ENCODE measurements at places on chromosomes 5 and 9.

DNA sequence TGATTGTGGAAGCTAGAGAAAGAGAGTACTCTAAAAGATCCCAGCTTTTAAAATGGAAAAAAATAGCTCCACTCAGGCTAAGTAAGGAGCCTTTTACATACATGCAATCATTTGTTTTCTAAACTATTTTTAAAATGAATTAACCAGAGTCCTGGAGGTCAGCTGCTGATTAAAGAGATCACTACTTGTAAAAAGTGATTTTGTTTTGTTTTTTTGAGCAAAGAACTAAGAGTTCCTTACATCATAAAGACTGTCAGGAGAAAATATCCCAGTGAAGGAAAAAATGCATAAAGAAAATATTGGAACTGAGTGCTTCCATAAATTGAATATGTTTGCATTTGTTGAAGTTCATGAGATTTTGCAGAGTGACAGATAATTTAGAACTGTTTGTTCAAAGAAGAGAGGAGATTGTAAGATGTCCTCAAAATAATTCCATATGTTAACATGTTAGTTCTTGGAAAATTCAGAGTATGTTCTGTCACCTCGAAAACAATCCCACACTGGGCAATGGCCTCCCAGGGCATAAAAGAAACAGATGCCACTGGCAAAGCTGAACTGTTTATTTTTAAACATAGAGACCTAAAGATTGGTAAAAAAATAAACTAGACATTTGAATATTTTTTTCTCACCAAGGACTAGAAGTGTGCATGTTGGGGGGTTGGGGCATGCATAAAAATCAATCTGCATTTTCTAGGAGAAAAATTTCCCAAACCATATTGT lies 264.7 kb downstream of the NPR3 start:
- no peak for DNase-seq

DNA sequence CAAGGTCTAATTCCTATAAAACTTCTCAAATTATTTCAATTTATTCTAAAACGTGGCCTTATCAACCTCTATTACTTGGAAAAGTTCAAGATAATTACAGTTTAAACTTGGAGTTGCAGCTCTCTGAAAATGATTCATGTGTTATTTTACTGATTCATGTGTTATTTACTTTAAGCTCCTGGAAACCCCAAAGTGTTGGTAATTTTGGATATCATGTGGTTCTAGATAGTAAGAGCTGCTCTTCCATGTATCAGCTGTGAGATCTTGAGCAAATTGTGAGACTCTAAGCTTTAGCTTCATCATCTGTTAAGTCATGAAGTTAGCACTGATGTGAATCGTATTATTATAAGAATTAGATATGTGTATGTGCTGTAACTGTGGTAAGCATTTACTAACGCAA lies 749.2 kb downstream of the TLE4 start:
- DNase-seq: no peak

DNA sequence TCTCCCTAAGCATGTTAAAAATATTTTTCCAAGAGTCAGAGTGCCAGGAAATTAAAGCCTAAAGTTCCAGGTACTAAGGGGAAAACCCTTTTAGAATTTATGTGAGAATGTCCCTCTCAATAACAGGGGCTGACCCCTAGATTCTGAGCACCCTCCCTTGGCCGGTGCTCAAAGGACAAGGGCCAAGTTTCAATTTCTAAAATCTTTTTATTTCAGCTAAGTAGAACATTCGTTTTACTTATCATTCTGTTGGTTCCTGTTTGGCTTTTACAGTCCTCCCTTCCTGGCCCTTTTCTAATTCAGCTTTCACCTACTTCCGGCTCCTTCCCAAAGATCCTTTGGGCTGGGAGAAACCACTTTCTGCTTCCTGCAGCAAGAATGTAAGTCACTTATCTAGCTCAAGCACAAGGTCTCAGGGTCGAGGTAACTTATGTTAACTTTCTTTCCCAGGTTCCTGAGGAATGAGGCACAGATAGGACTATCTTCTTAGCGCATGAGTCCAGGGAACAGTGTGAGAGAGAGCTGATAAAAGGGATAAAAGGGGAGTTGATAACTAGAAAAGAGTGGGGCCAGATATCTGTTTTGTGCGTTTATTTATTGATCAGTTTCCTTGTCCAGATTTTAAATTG lies 34.6 kb upstream of the F2RL2 start:
- no peak for DNase-seq

- DNase-seq: no peak
These were observed 3.3 kb upstream of the IRX1 start for GRCh38 chr5:3592298-3592697.

DNA sequence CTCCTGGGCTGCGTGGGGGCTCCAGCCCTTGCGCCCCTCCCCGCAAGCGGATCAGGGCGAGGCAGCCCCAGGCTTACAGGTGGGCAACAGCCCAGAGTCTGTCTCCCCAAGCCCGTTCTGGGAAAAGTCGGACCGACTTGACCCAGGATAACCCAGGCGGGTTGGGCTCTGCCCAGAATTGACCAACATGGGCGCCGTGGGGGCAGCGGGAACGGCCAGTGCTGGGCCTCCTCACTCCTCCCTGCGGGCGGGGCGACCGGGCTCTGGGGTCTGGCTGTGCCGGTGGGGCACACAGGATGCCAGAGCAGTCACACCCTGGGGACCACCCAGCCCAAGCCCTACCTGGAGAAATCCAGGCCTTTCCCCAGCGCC lies 15.3 kb upstream of the SYNPO start:
- DNase-seq: no peak

GRCh38 chr5:110840347-110840960 lies 101.6 kb downstream of the SLC25A46 start:
- DNase-seq: no peak

- DNase-seq: no peak
These were observed 16.9 kb upstream of the TMEM250 start for GRCh38 chr9:136135326-136136126.

GRCh38 chr5:29276371-29276770 lies 1917.1 kb upstream of the CDH6 start:
- DNase-seq: no peak

GRCh38 chr9:76646249-76646648 lies 118.0 kb upstream of the PCA3 start:
- DNase-seq: no peak

DNA sequence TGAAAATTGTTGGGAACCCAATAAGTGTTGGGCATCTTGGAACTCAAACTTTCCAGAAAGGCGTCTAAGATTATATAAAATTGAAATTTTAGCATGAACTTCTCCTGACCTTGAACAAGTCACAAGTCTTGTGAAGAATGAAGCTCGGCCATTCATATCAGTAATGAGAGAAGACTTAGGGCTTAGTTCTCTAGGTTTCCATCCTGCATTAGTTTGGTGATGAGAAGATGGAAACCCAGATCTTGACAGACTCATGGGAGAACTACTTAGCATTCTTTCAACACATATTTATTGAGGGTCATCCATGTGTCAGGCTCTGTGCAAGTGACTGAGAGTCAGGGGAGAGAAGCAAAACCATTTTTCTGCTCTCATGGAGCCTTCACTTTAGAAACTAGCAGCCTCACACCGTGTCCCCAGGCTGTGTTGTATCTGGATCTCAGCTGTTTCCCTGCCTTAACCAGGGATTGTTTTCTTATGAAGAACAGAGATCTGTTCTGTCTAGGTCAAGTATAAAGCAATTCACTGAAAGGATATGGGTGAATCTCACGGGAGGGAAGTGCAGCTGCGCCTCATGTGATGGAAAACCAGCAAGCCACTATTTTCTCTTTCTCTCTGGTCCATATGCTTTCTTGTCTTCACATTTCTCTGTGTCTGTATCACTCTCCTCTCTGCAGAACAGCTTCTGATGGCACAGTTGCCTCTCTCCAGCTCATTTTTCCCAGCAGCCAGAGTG lies 3.4 kb downstream of the GARNL3 start:
- DNase-seq: no peak

DNA sequence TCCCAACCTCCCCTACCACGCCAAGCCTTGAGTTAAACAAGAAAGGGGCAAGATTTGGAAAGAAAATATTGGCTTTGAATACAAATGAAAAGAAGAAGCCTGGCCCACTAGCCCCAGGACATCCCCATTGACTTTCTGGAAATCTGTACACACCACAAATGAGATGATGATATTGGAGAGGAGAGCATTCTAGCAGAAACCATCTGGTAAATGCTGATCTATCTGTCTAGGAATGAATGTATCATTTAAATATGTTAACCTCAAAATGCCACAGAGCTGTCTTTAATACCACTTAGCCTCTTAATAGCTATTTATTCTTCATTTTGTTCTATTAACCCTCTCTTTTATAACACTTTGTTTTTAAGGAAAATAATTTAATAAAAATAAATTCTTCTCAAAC lies 270.2 kb upstream of the PDE4D start:
- DNase-seq: no peak

- no peak for DNase-seq
These were observed 36.2 kb upstream of the UBAC1 start for GRCh38 chr9:135997090-135998015.

DNA sequence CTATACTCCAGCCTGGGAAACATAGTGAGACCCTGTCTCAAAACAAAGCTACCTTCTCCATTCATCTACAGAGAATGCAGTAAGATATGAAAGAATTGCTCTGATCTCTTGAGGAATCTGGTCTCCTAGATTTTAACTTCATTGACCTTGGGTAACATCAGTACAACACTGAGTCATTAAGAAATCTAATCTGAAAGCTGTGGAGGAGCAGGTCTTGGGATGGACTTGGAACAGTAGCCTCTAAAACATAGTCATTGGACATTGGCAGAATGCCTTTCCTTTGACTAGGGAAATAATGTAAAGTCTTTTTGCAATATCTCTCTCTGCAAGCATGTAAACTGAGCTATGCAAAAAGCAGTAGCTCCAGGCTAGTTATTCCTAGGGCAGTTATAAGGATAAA lies 58.1 kb downstream of the KCNN2 start:
- no peak for DNase-seq

DNA sequence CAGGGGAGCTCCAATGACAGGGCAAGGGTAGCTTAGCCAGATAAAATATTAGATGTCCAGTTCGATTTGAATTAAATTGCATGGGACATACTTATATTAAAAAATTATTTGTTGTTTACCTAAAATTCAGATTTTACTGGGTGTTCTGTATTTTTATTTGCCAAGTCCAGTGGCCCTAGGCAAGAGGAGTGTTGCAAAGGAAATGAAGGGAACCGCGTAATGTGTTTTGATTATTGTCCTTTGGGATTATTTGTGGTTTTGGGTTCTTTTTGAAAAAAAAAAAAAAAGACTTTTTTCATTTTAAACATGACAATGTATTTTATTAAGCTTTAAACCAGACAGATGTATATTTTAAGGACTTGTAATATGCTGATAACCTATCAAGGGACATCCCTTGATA lies 179.3 kb downstream of the C9orf152 start:
- DNase-seq: no peak

DNA sequence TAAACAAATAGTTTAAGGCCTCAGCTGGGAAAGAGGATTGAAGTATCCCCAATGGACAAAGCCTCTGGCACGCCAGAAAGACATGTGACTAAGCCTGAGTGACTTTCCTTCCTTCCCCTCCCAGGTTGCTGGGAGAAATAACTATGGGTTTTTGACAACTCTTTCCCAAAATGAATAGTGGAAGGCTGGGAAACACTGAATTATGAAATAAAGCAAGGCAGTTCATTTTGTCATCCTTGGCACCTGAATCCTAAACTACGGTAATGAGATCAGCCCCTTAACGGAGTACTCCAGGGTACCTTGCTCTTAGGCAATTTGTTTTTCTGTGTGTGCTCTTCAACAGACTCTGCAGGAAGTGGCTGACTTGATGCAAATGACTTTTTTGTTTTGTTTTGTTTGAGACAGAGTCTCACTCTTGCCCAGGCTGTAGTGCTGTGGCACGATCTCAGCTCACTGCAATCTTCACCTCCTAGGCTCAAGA lies 75.2 kb downstream of the LMNB1 start:
- no peak for DNase-seq

- no peak for DNase-seq
These were observed 71.8 kb downstream of the HMCN2 start for GRCh38 chr9:130337318-130337717.

DNA sequence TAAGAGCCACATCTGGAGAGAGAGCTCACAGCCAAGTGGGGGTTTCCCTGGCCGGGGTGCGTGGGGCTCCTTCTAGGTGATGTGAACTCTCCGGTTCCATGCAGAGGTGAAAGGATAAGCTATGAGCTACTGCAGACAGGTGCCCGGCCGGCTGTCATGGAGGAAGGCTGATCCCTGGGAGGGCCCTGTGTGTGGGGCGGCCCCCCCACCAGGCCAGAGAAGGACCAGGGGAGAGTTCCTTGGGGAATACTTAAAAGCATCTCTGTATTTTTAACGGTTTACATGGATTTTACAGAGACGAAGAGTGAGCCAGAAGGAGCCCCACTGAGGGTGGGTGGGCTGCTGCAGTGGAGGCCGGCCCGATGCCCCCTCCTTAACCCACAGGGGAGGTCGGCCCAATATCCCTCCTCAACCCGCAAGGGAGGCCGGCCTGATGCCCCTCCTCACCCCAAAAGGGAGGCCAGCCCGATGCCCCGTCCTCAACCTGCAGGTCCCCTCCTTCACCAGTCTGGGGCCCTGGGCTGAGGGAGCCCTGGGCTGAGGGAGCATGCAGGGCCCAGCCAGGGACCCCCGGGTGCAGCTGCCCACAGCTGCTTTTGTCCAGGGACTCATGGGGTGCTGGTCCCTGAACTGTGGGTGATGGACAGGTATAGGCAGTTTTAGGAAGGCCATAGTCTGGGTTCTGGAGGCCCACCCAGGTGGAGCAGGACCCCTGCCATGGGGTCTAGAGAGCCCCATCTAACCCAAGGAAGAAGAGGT lies 31.9 kb downstream of the MRPL36 start:
- DNase-seq: no peak

DNA sequence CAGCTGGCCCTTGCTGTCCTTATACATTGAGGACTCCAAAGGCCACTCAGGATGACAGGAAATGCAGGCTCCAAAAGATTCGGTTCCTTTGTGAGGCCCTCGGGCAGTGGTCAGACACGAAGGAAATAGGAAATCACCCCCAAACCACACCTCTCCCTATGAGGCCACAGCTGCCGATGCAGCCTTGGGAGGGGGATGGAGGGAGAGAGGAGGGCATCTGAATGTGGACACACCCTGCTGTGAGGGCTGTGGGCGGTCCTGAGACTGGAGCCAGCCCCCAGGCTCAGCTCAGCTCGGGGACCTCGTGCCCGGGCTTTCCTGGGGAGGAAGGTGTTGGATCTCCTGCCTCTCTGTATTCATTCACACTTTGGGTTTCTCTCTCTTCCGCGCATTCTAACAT lies 2.7 kb upstream of the CLPTM1L start:
- no peak for DNase-seq

GRCh38 chr9:117414220-117414905 lies 494 bp downstream of the ASTN2 start:
- DNase-seq: no peak

DNA sequence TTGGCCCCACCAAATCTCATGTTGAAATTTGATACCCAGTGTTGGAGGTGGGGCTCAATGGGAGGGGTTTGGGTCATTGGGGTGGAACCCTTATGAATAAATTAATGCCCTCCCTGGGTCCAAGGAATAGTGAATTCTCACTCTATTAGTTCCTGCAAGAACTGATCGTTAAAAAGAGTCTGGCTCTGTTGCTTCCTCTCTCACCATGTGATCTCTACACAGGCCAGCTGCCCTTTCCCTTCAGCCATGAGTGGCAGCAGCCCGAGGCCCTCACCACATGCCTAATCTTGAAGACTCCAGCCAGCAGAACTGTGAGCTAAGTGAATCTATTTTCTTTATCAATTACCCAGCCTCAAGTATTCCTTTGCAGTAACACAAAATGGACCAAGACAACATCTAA lies 106.0 kb downstream of the CAAP1 start:
- DNase-seq: no peak

GRCh38 chr9:94995048-94995693 lies 268.7 kb downstream of the AOPEP start:
- DNase-seq: no peak

GRCh38 chr9:36293171-36293570 lies 34.9 kb upstream of the GNE start:
- no peak for DNase-seq

- no peak for DNase-seq
These were observed 9.1 kb upstream of the AK3 start for GRCh38 chr9:4750023-4750673.
